Lung (tissue), 17 donors: ENCODE measurements at places on chromosomes 3 and 15.

DNA sequence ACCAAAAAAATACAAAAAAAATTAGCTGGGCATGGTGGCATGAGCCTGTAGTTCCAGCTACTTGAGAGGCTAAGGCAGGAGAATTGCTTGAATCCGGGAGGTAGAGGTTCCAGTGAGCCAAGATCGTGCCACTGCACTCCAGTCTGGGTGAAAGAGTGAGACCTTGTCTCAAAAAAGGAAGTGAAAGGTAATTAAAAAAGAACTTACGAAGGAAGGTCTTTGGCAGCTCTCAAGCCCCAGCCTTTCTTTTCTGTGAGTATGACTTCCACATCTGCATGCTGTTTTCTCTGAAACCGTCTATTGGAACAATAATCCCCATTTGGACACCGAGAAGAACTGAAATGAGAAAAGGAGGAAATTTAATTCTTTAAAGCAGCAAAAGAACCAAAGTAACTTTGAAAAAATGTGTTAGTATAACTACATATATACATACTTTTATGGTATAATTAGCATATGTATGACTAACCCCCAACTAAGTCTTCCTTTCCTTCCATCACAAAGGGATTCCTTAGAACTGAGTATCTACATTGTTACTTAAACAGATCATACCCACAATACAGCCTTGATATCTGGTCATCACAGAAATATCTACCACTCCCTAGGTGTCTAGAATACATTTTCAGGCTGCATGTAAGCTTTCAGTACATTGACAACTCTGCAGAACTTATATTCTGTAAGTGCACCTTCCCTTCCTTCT, 50.1 kb downstream of the SETD2 start:
- DNase-seq = no peak

- peak; percentile 19 for DNase-seq
These were observed 67.0 kb downstream of the CHAC1 start for GRCh38 chr15:41020311-41020710.

GRCh38 chr3:70984776-70985482, 598.6 kb downstream of the FOXP1 start:
- no peak for DNase-seq

GRCh38 chr15:52104532-52105004, 8.0 kb downstream of the BCL2L10 start:
- DNase-seq = no peak

- no peak for DNase-seq
These were observed 8.2 kb upstream of the PSTPIP1 start for GRCh38 chr15:76986743-76987142.

DNA sequence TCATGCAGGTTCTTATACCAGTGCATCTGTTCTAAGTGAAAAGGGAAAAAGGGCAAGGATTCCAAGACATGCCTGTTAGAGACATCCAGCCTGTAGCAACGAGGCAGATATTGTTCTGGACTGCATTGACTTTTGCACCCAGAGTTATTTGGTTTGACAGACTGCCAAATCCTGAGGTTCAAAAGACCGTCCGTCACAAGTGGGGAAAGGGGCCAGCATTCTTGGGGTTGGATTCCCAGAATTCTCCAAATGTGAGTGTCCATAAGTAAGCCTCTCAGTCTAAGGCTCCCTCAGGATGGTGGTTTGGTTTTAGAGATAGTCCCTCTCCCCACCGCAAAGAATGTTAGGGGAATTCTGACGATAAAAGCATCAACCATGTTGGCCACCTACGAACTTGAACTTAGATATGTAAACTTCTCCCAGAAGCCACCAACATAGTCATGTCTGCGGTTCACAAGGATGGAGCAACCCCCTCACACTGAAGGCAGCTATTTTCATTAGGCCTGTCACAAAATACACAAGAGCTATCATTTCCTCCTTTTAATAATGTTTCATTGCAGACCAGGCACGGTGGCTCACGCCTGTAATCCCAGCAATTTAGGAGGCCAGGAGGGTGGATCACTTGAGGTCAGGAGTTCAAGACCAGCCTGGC, 13.6 kb upstream of the LACTB start:
- peak; percentile 81 for DNase-seq

- no peak for DNase-seq
These were observed 39.1 kb downstream of the KNL1 start for GRCh38 chr15:40633178-40633577.

GRCh38 chr3:171991166-171991565, 48.2 kb upstream of the FNDC3B start:
- no peak for DNase-seq

GRCh38 chr3:99768808-99769501, 48.7 kb upstream of the CMSS1 start:
- no peak for DNase-seq

DNA sequence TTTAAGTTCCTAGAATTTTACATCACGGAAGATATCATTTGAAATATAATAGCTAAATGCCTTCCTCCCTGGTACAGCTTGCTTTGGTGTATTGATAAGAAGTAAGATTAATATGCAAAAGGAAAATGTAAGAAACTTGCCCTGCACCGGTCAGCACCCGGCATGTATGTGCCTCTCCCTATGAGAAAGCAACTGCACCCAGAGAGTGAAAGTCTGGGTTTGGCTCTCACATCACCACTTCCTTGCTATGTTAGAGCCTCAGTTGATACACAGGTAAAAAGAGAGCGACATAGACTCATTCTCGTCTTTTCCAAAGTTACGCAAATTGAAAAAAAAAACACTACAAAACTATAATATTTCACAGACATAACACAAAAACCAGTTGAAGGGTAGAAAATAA, 96.7 kb downstream of the FOXP1 start:
- no peak for DNase-seq

- DNase-seq = no peak
These were observed 17.5 kb downstream of the CCR8 start for GRCh38 chr3:39346785-39347585.

- DNase-seq = no peak
These were observed 105.1 kb upstream of the ETV5 start for GRCh38 chr3:186213946-186214345.

DNA sequence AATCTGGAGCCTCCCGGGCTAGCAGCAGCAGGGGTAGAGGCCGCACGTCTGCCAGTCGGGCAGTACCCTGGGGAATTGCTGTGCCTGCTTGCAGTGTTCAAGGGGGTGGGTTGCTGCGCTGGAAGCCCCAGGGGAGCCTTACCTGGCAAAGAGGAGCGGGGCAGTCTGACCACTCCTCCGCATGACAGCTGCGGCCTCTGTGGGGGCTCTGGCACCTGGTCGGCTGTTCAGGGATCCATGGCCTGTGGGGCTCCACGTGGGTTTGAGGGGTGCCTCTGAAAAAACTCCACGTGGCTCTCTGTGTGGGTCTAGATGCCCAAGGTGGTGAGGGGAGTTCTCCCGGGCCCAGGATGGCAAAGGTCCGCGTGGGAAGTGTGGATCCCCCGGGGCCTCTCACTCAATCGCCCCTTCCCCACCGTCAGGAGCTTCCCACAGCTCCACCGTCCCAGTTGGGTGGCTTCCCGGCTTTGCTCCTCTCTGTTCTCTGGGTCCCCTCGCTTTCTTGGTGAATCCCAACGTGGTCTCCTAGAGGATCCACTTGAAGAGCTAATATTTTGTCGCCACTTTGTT, 184.5 kb downstream of the EFHB start:
- no peak for DNase-seq

DNA sequence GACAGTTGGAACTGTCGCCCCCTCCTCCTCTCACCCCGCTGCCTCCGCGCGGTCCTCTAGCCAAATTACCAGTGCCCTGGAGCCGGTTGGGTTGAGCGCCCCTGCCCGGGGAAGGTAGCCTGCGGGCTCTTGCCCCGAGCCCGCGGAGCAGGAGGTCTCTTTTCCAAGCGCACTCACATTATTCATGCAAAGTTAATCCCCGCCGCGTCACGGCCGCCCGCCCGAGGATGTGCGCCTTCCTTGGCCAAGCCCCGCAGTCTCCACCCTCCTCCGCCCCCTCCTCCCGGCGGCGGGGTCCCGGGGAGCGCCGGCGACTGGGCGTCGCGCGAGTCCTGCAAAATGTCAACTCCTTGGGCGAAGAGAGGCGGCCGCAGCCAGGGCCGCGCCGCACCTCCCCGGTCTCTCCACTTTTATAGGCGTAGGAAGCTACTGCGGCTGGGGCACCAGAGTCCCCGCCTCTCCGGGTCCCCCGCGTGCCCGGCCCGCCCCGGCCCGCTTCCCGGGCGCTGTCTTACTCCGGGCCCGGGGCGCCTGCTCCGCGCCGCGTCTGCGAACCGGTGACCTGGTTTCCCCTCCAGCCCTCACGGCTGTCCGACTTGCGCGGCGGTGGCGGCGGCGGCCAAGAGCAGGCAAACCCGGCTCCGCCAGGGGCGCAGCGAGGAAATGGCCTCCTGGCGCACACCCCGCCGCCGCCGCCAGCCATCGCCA, at the start of gene THRB:
Gene THRB (minus strand): TSS at position 233 of the 708 bp plus-strand sequence.
- DNase-seq = peak; percentile 89

- no peak for DNase-seq
These were observed 14.6 kb upstream of the OR5K2 start for GRCh38 chr3:98482717-98483482.

DNA sequence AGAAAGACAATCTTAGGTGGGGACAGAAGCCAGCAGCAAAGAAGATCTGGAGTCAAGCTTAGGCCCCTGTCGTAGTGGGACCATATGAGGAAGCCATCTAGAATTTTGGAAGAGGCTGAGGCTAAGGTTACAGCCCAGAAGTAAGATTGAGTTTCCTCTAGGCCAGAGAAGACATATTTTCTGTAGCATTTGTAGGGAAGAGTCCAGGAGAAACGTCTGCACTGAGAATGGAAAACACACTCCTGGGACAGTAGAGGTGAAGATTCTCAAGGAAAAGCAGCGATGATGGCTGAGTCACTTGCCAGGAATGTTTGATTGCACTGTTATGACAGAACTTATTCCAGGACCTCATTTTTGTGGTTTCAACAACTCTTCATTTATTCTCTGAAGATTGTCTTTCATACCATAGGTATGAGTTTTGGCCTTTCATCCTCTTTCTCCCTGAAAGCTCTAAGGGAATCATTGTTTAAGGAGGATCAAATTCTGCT, 107.2 kb downstream of the GTPBP8 start:
- DNase-seq = no peak

- peak; percentile 86 for DNase-seq
These were observed 184.1 kb upstream of the TP63 start for GRCh38 chr3:189446959-189447560.

GRCh38 chr3:13332158-13332557, 88.0 kb downstream of the NUP210 start:
- peak; percentile 27 for DNase-seq

GRCh38 chr3:182393830-182394367, 399.4 kb upstream of the ATP11B start:
- no peak for DNase-seq

DNA sequence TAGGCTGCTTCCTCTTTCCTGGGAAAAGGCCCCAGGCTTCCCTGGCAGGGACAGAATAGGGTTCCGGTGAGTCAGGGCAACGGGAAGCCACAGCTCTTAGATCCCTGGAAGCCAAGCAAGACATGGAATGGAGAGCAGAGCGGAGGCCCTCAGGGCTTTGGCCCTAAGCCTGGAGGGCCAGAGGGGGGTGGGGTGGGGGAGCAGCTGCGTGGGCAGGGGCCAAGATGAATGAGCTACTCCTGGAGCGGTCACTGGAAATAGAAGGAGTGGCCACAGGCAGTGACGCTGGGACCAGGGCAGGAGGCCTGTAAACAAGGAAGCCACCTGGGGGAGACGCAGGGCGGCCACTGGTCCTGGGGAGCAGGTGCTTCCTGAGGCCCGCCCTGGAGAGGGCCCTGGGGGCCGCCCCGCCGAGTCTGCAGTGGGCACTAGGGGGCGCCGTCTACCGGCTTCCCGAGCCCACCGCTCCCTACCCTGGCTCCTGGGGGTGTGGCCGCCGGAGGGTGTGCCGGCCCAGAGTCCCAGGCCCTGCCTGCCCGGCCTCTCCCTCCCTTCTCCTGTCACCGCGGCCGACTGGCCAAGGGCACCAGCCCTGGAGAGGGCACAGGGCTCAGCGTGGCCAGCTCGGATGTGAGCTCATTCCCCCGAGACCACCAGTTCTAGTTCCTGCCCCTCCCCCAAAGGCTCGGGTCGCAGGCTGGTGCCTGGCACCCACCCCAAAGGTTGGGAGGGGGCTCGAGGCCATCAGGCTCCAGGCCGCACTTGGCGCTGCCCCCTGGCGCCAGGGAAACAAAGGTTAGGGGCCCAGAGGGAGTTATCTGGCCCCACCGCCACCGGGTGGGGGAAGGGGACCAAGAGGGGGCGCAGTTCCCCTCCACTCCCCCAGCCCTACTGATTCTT, 12.1 kb downstream of the VPS18 start:
- DNase-seq = peak; percentile 87

DNA sequence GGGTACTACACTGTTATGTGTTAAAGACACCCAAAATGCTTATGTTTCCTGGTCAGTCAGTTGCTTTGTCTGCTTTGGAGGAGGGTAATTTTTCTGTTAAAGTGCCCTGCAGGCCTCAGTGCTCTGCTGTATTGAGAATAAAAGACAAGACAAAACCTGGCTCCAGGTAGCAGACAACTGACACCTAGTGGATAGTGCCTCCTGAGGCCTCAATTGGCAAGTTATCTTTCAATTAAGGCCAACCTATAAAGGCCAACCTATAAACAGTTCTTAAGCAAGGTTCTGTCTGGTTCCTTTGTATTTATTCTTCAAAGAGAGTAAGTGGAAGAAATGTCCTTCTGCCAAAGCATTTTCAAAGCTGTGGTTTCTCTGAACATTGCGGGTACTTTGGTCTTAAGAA, 773.8 kb downstream of the MECOM start:
- DNase-seq = no peak

GRCh38 chr15:56244811-56245576, 1.3 kb upstream of the RFX7 start:
- DNase-seq = no peak

DNA sequence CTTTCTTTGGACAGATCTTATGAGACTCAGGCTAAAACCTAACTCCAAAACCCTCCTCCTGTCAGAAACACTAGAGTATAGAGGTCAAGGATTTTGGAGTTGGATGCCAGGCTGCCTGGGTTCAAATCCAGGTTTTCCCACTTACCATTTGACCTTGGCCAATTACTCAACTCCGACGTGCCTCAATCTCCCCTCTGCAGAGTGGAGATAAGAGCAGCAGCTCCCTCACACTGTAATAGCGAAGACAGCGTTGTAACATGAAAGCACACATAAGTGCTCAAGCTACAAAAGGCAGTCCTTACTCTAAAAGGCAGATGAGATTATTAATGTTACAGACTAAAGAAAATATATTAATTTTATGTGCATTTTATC, 90.1 kb downstream of the IGF2BP2 start:
- DNase-seq = no peak

DNA sequence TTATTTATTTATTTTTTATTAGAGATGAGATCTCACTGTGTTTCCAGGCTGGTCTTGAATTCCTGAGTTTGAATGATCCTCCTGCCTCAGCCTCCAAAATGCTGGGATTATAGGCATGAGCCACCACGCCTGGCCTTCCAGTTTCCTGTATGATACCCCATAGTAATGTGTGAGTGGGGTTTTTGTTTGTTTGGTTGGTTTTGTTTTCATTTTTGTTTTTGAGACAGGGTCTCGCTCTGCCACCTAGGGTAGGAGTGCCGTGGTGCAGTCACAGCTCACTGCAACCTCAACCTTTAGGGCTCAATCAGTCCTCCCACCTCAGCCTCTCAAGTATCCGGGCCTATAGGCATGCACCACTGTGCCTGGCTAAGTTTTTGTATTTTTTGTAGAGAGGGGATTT, 30.9 kb downstream of the GOLM2 start:
- DNase-seq = no peak

- DNase-seq = peak; percentile 12
These were observed 613.6 kb downstream of the CADM2 start for GRCh38 chr3:85572426-85572825.
